ENCODE measurements at places on chromosomes 4 and X.
A peak's percentile ranks its signal among the peaks of the same experiment; 100 is the strongest.

- no peak for DNase-seq
Measured at GRCh38 chr4:113718252-113718651, 43.3 kb downstream of the CAMK2D start.

GRCh38 chr4:3201718-3202702 lies 46.9 kb upstream of the MSANTD1 start:
- no peak for DNase-seq

GRCh38 chrX:135984256-135984655 lies 979 bp upstream of the SLC9A6 start:
- DNase-seq, result no peak

- peak; percentile 70 for DNase-seq
Measured at GRCh38 chr4:150006197-150006596, 72.0 kb upstream of the DCLK2 start.

GRCh38 chr4:166896254-166896653 lies 338.0 kb downstream of the SPOCK3 start:
- no peak for DNase-seq

- DNase-seq, result no peak
Measured at GRCh38 chrX:20205927-20206708, 60.6 kb downstream of the RPS6KA3 start.

DNA sequence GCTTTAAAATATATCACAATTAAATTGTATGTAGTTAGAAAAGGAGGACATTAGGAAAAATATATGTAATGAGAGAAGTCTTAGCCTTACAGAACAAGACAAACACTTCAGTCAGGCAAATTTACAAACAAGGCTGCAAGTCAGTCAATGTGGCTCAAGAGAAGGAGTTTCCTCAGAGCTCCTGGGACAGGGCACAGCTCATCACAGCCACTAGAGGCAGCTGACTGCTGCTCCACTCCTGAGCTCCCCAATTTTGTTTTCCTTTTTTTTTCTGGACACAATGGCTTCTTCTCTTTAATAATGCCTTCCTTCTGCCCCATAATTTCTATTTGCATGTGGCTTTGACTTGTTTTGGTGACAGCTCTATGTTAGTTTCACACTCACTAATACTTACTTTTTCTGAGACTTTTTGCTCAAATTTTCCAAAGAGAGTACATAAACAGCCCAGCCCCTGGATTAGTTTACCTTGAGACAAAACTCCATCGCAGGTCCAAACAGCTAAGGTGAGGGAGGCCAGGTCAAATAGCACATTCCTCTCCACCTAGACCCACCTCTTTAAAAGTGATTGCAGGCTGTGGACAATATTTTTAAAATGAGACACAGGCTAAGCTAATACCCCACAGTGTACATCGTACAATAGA lies 850.4 kb upstream of the FRG1 start:
- no peak for DNase-seq

DNA sequence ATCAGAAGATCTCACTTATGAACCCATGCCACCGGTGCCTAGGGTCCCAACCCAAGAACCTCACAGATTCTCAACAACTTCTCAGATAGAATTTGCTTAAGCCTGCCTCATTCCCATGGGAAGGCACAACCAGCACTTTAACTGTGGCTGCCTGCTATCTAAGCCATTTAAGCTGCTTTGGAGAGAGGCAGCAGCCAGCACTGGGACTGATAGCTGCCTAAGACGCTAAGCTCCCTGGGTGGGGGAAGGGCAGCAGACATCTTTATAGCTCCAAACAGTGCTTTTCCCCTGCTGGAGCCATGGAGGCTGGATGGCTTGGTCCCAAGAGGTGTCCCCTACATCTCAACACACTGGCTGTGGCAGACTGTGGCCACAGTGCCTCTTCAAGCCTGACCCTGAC lies 1268.6 kb downstream of the FAM133A start:
- DNase-seq, result no peak

DNA sequence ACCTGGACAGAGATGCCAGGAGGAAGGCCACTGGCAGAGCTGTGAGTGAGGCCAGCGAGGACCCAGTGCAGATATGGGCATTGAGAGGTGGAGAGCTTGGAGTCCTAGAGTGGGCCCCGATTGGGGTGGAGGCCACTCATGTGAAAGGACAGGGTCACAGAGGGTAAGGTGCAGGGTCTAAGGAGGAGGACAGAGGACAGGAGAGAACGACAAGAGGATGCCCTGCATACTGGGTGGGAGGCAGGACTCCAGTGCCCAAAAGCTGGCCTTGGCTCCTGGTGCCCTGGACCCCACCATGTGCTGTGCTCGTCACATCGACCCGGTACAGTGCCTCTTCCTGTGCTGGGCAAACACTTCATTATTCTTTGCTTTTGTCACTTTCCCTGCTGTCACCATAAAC lies 66.7 kb downstream of the NAT8L start:
- DNase-seq, result no peak

Data from NCI-H1092 (cell line).